Activated CD4-positive, alpha-beta T cell treated with anti-CD3 and anti-CD28 coated beads, Interleukin-2, amount 50 U/mL, for 24 hours (primary cell): ENCODE measurements at places on chromosomes 3 and 15.

GRCh38 chr3:69409011-69409410 lies 23.1 kb upstream of the FRMD4B start:
- no peak for DNase-seq

DNA sequence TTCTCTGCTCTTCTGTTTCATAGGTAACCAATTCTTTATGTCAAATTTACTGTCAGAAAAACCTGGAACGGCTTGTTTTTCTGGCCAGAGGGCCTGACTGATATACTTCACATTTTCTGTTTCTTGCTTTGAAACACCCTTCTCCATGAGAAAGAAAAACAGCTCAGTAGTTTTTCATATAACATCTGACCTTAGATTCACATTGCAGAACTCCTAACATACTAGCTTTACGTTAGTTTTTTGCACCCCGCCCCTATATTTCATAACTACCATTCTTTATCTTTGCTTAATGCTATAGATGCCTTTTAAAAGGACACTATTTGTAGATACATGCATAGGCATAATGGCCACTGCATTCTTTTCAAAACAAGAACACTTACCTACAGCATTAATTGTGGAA lies 83.9 kb upstream of the TSC22D2 start:
- no peak for DNase-seq

DNA sequence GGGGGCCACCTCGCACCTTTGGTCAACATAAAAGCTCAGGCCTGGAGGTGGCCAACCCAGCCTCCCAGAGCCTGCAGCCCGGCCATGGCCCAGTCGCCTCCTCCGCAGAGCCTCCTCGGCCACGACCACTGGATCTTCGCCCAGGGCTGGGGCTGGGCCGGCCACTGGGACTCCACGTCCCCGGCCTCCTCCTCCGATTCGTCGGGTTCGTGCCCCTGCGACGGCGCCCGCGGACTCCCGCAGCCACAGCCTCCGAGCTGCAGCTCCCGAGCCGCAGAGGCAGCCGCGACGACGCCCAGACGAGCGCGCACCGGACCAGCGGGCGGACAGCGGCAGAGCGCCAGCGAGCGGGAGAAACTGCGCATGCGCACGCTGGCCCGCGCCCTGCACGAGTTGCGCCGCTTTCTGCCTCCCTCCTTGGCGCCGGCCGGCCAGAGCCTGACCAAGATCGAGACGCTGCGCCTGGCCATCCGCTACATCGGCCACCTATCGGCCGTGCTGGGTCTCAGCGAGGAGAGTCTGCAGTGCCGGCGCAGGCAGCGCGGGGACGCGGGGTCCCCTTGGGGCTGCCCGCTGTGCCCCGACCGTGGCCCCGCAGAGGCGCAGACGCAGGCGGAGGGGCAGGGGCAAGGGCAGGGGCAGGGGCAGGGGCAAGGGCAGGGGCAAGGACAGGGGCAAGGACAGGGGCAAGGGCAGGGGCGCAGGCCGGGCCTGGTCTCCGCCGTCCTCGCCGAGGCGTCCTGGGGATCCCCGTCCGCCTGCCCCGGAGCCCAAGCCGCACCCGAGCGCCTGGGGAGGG lies at the start of gene MESP2:
Gene MESP2 (plus strand): TSS at position 59 of the 799 bp plus-strand sequence. CDS start 26 bp downstream, at position 85.
- peak; percentile 30 for DNase-seq

DNA sequence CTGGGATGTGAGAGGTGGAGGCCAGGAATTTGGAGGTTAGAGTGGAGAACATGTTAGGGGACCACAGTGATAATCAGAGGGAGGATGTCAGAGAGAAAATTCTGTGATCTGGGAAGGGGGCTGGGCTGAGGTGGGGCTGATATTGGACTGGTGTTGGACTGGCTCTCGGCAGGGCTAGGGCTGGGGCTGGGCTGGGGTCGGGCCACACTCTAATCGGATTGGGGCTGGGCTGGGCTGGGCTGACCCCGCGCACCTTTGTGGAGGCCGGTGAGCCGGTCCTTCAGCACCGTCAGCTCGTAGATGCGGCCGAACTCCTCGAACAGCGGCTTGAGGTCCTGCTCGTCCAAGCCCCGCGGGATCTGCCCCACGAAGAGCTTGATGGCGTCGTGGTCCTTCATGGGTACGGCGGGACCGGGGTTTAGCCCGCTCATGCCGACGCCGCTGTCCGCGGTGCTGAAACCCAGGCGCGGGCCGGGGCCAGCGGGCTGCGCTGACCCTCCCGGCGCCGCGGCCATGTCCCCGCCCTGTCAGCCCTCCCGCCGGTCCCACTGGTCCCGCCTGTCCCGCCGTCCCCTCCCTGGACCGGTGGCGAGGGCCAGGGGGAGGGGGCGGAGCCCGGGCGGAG lies 485 bp downstream of the CELF6 start:
- DNase-seq: no peak

GRCh38 chr3:119258915-119259314 lies 18.2 kb upstream of the B4GALT4 start:
- DNase-seq: no peak

DNA sequence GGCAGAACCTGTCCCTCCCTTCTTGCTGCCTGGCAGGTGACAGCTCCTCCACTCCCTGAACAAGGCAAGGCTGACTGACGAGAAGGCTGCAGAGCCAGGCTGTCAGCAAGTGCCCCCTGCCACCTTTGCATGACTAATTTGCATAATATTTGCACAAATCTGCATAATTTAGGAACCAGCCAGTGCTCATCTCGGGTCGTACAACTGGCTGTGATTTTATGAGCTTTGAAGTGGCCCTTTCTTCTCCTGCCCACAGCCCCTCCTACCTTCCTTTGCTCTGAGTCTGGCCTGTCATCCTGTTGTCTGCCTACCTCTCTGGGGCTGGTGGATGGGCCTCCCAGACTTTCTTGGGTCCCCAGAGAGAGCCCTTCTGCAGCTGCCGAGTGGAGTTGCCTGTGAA lies 58.9 kb downstream of the LINGO1 start:
- DNase-seq: no peak

GRCh38 chr3:22935040-22935439 lies 268.1 kb upstream of the UBE2E2 start:
- DNase-seq: no peak

- no peak for DNase-seq
These were observed 705 bp downstream of the NIPA2 start for GRCh38 chr15:22839046-22839695.

DNA sequence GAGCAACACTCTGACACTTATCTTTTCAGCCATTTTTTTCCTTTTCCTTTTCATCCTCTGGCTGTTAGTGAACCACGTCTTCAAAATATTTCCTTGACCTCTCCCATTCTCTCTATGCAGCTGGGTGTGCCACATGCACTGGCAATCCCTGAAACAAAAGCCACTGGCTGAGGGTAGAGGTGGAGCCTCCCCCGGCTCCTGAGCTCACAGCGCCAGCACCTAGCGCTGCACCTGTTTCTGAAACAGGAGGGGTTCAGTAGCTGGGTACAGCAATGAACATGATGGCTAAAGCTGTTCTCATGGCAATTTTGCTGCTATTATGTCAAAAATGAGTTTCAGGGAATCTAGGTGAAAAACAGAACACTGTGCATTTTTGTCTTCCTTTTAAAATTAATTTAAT lies 314.7 kb upstream of the ATP10A start:
- DNase-seq: no peak

DNA sequence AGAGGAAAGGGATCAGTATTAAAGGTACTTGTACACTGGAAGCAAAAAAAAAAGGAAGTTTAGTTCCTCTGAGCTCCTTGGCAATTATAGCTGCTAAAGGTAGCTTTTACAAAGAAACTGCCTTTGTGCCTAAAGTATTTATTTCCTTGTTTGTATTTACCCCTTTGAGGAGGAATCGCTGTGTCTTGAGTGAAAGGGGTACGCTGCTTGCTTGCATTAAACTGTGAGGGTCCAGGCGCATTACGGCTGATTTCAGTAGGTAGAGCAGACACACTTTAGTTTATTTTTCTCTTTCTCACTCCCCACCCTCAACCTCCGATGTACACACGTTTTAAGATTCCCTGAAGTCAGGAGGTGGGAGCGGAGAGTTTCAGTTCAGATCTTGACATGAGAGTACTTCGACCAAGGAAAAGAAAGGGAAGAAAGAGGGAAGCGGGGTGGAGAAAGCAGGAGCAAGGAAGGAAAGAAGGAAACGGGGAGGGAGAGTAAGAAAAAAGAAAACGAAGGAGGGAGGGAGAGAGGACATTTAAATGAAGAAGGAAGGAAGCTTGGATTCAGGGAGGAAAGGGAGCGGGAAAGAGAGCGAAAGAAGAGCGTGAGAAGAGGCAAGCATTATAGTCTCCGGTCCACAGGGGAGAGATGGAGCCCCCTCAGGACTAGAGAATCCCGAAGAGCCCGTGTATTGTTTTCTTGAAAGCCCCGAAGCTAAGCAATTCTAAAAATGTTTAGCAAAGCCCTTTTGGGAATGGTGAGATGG lies 1.2 kb upstream of the MME start:
- DNase-seq: no peak
